ENCODE measurements at places on chromosomes 2 and 18.

GRCh38 chr2:121455446-121455845, 75.2 kb upstream of the RNU4ATAC start:
- DNase-seq = no peak

DNA sequence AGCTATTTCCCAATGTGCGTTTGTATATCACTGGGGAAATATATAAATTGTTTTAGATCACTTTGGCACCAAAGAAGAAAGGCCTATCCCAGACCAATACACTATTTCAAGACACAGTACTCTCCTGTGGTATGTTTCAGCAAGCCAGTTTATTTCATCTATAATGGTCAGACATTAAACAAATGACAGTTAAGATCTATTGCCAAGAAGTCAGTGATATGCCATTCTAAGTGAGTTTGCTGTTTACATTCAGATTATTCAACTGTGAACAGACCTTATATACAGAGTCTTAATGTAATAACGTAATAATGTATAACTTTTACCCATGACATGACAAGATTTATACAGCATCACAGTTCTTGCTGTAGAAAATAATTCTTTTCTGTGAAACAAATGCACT, 352.7 kb downstream of the CDH7 start:
- no peak for DNase-seq

- no peak for DNase-seq
These were observed 42.4 kb downstream of the ARL4C start for GRCh38 chr2:234454433-234454832.

DNA sequence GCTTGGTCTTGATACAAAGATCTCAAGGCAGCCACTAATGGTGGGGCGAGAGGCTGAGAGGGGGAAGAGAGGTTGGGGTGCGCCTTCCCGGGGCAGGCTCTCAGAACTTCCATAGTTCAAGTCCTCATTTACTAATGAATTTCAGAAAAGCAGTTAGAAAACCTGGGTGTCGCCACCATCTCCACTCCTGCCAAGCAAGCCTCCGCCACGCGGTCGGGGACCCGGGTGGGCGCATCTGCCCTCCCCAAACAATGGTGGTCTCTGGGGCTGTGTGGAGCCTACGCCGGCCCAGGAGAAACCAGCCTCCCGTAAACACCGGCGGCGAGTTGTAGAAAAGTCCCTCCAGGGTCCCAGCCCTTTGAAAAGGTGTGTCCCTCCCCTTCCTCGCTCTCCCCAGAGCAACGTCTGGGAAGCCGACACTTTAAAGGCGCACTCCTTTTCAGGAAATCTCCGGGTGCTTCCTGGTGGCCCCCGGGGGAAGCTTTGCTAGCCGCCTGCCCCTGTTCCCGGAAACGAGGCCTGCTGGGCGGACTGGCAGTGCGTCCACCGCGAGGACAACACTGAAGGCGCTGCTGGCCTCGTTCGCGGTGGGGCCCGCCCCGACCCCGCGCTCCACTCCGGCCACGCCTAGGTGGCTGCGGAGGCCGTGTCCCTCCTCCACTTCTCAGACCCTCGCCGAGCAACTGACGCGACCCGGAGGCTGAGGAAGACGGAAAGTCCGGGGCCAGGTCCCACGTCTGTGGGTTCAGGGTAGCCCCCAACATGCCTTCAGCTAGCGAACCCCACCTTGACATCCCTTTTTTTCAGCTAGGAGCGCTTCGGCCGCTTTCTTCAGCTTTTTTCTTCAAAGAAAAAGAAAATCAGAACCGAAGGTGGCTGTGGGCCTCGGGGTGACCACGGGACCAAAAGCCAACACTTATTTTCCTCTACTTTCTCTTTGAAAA, 16.8 kb downstream of the EVX2 start:
- DNase-seq = no peak

- DNase-seq = no peak
These were observed 319.3 kb upstream of the MMADHC start for GRCh38 chr2:149906886-149907285.

DNA sequence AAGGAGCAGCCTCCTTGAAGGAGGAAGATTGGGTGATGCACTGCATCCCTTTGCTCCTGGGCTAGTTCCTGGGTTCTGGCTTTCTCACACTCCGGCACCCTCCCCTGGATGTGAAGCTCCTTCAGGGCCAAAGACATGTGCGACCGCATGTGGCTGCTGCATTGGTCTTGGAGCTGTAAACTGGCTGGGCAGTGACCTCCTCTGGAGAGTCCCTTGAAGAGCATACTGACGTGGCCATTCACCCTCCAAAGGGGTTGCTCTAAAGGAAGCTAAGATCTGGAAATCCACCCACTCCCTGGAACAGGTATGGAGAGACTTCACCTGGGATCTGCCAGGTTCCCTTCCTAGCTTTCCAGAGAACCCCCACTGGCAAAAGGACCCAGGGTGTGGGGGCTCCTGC, 62.1 kb downstream of the TMEM17 start:
- DNase-seq = no peak

DNA sequence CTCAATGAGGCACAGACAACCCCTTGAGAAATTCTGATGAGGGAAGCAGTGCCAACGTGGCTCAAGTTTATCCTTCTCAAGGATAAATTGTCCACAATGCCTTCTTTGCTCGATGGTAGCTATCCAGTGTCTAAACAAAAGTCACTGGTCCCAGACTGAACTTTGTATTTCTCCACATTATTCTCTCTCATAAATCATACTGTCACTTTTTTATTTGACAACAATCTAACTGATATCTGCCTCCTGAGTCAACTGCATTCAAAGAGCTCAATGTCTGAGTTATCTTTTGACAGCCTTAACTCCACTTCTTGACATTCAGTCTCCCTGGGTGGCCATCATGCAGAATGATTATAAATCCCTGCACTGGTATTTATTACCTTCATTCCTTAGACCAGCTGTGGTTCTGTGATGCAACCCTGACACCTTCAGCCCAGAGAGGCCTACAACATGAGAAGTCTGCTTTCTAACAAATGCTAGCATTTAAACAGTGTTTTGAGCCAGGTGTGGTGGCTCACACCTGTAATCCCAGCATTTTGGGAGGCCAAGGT, 38.2 kb downstream of the IMMT start:
- DNase-seq = no peak

- DNase-seq = no peak
These were observed 11.9 kb downstream of the ZNF516 start for GRCh38 chr18:76482971-76483691.

DNA sequence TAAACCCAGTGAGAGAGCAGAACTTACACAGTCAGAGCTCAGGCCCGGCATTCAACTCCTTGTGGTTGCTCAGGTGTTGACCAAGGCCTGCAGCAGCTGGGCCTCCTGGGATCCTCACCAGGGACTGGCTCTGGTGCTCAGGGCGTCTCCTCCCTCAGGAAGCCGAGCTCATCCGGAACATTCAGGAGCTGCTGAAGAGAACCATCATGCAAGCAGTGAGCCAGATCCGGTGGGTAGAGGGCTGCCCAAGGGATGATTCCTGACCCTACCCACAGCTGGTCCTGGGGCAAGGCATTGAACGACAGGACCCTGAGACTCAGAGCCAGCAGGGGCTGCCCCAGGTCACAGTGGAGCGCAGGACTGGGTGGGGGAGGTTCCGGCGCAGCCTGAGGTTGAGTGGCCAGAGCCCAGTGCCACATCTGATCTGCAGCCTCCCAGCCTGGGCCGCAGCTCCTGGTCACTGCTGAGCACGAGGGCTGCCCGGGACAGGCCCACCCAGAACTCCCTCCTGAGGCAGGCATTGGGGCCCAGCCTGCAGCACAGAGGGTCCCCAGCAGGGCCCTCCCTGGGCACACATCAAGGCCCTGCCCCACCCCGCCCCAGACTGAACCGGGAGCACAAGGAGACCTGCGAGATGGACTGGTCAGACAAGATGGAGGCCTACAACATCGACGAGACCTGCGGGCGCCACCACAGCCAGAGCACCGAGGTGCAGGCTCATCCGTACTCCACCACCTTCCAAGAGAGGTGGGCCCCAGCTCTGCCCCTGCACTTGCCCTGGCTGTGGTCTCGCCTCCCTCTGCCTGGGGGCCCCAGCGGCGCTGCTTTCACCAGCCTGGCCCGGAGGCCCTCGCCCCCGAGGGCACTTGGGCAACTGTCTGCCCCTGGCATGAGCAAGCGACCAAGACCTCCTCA, 2.4 kb downstream of the TEKT4 start:
- DNase-seq = no peak

DNA sequence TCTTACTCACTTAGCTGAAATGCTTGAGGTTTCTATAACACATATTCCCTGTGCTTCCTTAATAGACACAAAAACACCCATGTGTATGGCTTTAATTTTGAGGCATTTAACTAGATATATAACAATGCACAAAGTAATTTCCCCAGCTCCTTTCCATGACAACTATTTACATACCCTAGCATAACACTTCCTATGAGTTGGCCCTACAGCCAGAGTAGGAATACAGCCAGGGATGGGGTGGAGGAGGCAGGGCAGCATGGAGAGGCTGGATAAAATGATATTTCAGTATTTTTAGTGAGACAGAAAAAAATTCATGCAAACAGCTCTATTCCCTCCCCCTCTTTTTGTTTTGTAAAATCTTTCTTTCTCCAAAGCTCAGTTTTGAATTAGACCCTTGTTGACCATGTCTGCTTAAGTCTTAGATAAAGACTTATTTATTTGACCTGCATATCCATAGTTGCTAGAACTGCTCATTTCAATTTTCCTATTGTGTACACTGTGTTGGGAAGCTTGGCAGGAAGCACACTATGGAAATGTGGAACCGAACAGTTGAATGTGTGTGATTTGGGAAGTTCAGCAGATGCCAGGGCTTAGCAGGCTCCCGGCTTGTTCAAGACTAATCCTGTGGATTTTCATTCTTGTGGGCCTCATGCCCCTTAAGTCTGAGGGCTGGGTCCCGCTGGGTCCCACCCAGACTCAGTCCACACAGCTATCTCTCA, 11.2 kb upstream of the B3GNT2 start:
- DNase-seq = no peak

DNA sequence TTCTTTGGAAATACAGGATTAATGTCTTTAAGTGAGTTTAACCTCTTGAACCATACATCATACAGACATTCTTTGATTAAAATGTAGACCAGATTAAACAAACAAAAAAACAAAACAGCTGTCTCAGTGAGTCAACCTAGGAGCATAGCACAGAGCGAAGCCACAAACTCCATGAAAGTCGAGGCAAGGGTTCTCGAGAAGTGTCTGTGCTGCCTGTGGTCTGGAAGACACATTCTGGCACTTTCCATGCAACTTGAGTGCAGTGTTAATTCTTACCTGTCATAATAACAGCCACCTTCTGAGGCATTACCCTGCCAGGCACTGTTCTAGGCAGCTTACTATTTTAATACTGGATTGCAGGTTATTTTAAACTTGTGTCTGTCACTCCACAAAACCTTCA, 435.5 kb upstream of the MMADHC start:
- DNase-seq = no peak

GRCh38 chr2:128202791-128203190, 111.8 kb downstream of the UGGT1 start:
- DNase-seq = no peak

GRCh38 chr2:136045344-136045743, 59.9 kb upstream of the DARS1 start:
- no peak for DNase-seq

DNA sequence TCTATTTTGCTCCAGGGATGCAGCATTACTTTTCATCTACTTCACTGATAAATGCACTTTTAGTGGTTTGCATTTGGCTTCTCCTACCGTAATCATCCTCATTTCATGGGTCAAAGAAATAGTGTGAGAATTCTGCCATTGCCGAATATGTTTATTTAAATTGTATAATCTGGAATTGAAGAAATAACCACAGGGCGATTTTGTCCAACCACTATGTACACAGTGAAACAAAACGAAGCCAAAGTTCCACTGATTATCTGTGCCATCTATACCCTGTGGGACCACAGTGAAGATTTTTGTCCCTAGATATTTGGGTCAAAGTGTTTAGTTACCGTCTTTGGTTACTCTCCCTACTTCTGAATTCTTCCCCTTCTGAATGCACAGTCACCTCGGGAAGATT, 888.6 kb upstream of the NRXN1 start:
- DNase-seq = no peak

GRCh38 chr2:216596980-216597509, 36.2 kb upstream of the IGFBP2 start:
- no peak for DNase-seq

DNA sequence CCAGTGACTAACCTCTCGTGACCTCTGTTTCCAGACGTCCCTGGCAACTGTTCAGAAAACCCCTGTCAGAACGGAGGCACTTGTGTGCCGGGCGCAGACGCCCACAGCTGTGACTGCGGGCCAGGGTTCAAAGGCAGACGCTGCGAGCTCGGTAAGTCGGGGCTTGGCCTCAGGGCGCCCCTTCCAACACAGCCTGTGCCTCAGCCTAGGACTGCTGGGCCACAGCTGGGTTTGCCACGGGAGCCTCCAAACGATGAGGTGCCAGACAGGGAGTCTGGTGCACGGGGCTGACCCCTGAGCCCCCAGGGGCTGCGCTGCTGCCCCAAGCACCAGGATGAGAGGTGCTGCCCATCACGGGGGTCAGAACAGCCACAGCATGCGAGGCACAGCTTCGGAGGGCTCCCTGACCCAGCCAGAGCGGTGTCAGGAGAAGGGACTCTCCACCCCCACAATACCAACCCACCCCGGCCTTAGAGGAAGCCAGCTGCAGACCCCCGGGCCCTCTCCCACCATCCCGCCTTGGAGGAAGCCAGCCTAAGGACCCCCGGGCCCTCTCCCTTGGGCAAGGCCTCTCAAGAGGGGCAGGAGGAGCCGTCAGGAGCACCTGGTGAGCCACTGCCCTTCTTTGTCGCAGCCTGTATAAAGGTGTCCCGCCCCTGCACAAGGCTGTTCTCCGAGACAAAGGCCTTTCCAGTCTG, 20.3 kb downstream of the MTERF4 start:
- DNase-seq = no peak

- no peak for DNase-seq
These were observed 187.3 kb downstream of the PID1 start for GRCh38 chr2:229083606-229084340.

GRCh38 chr18:44679914-44680272, 795 bp upstream of the SETBP1 start:
- DNase-seq = no peak

DNA sequence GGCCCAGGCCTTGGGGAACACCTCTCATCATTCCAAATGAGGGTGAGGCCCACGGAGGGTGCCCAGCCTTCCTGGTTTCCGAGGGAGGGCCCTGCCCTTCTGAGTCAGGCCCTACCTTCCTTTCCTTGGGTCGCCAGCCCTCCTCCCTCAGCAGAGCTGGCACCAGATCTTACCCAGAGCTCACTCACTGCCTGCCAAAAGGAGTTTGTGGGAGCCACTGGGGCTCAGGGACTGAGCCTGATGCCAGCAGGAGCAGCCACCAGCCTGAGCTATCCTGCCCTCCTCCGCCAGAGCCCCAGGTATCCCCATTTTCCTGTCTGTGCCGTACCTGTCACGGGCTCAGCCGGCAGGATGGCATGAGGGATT, 64.1 kb downstream of the NRP2 start:
- DNase-seq = no peak

- no peak for DNase-seq
These were observed 193.8 kb downstream of the PAX3 start for GRCh38 chr2:222105046-222105445.

GRCh38 chr2:213167271-213167930, 16.0 kb upstream of the IKZF2 start:
- DNase-seq = no peak

Data from stimulated activated CD8-positive, alpha-beta memory T cell treated with anti-CD3 and anti-CD28 coated beads, Interleukin-7, amount 100 ng/mL, for 4 hours (primary cell).